ENCODE measurements at places on chromosomes 3 and 15.

- DNase-seq, result no peak
Observed at GRCh38 chr3:141087076-141087777, 36.1 kb downstream of the SPSB4 start.

DNA sequence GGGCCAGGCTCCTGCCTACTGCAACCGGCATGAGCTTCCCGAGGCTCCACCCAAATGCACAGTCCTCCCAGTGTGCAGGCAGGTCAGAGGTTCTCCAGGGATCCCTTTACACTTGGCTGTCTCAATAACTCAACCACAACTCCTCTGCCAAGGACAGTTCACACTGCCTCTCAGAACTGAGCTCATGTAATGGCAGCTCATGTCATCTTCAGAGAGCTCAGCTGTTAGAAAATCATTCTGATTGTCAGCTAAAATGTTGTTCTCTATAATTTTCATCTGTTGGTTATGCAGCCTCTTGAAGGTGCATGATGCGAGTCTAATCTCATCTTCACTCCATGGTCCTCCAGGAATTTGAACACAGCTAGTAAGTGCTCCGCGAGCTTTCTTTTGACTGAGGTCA, 76.7 kb downstream of the SST start:
- no peak for DNase-seq

GRCh38 chr3:21790466-21790865, 39.5 kb upstream of the ZNF385D start:
- DNase-seq, result no peak

DNA sequence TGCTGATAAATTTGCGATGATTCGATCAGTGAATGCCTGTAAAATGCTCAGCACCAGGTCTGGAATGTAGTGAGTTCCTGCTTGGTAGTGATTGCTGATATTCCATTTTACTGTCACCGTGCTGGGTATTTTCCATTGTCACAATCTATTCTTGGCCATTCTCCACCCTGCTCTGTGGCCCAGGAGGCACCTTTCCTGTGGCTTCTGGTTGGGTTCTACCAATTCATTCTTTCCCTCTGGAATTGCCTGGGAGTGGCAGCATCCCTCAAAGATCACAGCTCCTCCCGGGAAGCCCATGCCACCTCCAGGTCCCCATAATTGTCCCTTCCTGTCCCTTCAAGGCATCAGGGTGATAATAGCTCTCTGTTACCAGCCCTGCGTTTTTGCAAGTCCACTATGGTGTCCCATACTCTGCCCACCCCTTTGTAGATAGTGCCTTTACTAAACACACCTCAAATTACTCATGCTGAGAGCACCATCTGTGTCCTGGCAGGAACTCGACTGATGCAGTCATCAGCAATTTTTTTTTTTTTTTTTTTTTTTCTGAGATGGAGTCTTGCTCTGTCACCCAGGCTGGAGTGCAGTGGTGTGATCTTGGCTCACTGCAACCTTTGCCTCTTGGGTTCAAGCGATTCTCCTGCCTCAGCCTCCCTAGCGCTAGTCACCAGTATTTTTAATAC, 177.8 kb upstream of the PROK2 start:
- peak; percentile 29 for DNase-seq

GRCh38 chr15:44836094-44836493, 99.8 kb downstream of the TRIM69 start:
- peak; percentile 32 for DNase-seq

DNA sequence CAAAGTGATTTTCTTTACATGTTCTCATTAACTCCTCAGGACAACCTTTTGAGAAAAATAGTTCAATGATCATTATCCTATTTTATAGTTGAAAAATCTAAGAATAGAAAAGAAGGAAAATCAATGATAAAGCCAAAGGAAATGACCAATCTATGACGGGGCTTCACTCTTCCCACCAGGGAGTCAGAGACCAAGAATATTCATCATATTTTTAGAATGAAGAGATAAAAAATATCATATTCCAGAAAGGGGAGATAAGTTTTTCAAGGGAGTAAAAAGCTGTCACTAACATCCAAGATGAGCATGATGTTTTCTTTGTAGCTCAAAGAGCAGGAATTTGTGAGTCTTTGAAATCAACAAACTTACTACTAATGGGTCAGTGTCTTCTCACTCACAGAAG, 71.5 kb upstream of the LPP start:
- DNase-seq, result no peak

DNA sequence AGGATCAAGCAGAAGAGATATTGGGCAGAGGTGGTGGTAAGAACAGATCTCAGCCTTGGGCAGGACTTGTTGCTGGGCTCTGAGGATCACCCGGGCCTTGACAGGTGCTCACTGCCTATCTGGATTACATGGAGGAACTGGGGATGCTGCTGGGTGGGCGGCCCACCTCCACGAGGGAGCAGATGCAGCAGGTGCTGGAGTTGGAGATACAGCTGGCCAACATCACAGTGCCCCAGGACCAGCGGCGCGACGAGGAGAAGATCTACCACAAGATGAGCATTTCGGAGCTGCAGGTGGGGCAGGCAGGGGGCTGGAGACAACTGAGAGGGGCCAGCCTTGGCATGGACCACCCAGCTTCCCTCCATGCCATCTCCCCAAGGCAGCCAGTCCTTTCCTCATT, 7.9 kb downstream of the ECE2 start:
- no peak for DNase-seq

GRCh38 chr15:42315521-42315920, 42.3 kb upstream of the TMEM87A start:
- DNase-seq, result no peak

DNA sequence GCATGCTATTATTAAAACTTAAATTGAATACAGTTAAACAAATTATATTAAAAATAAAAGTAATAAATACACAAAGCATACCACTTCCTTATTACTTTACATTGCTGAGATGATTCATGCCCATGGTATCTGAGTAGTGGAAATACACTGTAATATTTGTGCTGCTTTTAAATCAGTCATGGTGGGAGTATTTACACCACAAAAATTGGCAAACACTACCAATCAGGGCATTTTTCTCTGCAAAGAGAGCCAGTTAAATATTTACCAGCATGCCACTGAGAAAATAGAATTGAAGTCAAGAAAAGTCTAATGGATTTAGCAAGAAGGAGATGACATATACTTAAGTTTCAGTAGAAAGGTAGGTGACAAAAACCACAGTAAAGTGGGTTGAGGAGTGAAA, 19.6 kb downstream of the PPARG start:
- peak; percentile 98 for DNase-seq

GRCh38 chr15:49721621-49722020, 100.8 kb downstream of the DTWD1 start:
- no peak for DNase-seq

DNA sequence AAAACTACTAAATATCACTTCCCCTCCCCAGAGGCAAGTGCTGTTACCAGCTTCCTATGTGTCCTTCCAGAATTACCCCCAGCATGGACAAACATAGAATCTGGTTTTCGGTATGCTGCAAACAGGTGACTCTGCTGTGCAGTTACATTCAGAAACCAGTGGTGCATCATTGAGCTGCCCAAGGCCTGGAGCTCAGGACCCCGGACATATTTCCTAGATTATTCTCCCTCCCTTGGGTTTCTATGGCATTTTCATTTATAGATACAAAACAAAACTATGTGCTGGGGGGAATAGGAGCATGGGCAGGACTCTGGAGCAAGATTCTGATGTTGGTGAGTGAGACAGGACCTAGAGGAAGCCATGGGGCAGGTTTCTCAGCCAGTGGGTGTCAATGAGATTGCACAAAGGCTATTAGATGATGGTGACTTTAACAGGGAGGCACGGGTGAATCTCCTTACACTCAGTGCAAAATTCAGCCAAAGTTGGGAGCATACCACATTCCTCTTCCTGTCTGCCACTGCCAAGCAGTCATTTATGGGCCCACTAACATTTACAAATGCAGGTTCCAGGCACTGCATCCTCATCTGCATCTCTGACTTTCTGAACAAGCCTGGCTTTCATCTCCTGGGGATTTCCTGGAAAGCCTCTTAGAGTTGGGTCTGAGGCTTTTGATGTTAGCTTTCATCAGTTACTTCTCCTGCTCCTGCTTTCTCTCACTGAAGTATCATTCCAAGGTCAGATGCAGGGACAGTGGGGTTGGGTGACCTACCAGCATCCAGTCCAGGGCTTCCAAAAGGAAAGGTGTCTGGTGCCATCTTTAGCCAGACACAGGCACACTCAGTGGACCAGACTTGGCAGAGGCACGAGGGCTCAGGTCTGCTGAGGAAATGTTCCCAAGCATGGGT, 44.5 kb downstream of the CMTM7 start:
- DNase-seq, result no peak

DNA sequence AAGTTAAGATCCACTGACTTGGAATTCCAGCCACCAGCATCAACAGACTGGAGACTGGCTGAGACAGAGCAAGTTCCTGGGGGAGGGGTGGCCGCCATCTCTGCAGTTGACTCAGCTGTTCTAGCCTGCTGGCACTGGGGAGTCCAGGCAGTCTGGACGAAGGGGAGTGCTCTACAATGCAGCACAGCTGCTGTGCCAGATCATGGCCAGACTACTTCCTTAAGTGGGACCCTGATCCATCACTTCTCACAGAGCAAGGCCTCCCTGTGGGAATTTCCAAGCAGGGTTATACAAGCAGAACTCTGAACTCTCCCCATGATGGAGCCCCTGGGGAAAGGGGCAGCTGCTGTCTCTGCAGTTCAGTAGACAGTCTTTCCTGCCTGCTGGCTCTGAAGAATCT, 35.2 kb downstream of the PYGO1 start:
- DNase-seq, result peak; percentile 31

- DNase-seq, result peak; percentile 11
Observed at GRCh38 chr3:159322322-159322939, 520.6 kb downstream of the MFSD1 start.

GRCh38 chr15:65641768-65642475, 20.2 kb downstream of the SLC24A1 start:
- DNase-seq, result no peak

DNA sequence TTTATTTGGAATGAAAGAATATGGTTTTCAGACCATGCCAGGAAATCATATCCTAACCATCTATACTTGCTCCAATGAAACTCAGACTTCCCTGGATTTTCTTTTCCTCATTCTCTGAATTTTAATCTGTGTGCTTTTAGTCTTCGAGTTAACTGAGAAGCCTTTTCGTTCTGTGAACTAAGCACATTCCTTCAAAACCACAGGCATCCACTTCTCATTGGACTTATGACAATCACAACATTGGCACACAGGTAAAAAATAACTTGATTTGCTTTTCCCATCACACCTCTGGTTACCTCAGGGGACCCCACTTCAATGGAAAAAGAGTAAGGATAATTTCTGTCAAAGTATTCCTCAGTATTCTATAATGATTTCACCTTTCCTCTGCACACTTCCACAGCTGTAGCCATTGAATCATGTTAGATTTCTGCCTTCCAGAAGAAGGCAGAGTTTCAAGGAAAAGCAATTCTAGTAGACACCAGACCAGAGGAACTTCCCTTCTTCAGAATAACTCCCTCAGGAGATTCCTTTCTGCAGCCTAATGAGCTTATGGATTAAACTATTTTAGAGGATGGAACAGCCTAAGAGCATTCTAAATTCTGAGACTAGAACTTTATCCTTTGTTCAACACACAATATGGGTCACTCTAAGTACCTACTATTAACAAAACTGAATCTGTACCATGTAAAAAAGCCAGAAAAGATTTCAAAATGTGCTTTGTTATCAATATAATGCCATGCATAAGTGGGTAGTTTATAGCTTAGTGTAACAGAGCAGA, 15.9 kb downstream of the COMMD2 start:
- peak; percentile 91 for DNase-seq

DNA sequence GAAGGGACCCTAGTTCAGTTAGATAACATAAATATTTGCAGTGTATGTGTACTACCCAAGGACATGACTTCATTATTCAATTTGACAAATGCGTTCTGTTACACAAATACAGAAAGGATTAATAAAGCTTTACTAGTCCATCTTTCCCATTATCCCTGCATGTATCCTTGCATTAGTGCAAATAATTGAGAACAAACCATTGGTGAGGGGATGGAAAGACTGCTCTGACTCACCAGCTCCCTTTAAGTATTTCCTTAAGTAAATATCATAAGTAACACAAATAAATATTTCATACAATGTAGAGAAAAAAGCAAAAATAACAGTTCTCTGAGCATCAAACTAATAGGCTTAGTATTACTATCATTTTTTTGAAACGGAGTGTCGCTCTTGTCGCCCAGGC, 1.9 kb upstream of the GPD1L start:
- DNase-seq, result no peak

DNA sequence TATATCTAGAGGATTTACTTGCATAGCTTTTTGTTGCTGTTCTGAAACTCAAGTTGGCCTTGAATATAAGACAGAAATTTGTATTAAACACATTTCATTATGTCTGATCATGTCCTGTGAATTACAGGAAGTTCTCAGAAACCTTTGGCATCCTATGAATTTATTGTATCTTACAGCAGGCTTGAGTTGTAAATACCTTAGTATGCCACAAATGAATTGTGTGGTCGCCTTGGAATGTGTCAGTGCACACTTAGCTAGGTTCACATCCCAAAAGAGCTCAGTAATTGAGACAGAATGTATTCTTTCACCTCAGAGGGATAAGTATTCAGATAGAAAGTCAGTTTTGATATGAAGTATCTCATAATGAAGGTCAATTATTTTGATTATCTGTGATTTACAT, 83.4 kb downstream of the NEK11 start:
- peak; percentile 80 for DNase-seq

DNA sequence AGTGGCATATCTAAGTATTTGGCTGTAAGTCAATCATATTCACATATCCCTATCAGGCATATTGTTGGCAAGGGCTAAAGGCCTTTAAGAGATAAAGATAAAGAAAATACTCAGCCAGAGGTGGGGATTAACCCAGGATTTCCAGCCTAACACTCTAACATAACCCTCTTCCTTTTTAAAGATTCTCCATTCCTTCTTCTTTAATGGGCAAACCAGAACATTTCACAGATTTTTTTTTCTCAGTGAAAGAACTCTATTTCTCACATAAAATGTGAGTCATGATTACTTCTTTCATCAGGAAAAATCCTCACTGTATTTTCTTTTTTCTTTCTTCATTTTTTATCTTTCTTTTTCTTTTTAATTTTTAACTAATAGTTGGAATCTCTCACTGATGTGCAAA, 200.4 kb downstream of the NR1D2 start:
- no peak for DNase-seq

DNA sequence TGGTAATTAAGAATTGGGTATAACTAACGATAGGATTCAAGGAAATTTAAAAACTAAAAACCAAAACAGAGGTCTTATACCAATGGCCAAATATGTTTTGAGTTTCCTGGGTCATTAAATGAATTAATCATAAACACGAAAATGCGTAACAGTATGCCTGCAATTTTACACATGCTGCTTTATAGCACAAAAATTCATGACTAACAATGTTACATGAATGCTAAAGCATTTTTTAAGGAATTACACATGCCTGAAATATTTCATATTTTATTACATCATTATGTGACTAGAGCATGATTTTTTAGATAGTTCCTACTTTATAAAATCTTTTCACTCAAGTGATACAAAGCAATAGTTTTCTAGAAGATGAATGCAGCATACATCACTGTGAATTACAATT, 74.7 kb downstream of the ZNF148 start:
- DNase-seq, result peak; percentile 45

DNA sequence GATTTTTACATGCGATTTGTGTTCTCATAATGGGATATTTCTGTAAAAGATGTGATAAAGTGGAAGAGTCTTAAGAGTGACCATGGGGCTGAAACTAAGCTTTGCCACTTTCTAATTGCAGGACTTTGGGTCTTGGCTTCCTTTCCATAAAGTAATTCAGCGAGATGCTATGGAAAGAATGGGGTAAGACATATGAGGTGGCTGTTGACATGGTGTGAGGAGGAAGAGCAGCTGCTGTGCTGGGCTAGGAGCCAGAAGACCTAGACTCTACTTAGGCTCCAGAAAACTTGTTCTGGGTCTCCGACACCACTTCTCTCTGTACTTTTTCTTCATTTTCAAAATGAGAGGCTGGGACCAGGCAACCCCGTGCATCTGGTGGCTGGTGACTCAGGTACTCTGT, 654.5 kb upstream of the CFAP20DC start:
- DNase-seq, result no peak

Measured in kidney tubule cell (primary cell).